ENCODE measurements at places on chromosomes 16 and 17.

GRCh38 chr17:76404256-76404655 lies 19.8 kb downstream of the SPHK1 start:
- DNase-seq, result no peak

DNA sequence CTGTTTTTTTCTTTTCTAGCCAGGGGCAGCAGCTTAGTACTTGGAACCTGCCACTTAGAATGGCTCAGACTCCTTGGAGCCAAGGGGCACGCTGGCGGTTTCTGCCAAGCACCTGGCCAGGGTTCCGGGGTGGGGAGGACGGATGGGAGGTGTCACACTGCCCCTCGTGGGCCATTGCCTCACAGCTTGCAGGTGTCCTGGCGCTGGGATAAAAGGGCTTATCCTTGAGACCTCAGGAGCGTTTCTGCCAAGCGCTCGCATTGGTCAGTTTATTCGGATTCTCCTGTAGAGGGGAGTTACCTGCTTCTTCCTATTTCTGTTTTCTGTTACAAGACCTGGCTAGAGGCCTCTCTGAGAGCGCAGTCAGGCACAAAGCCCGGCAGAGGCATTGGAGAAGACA lies 234.6 kb downstream of the MSI2 start:
- no peak for DNase-seq

- DNase-seq, result no peak
These were observed 7.4 kb upstream of the SPAG9 start for GRCh38 chr17:51128076-51128475.

DNA sequence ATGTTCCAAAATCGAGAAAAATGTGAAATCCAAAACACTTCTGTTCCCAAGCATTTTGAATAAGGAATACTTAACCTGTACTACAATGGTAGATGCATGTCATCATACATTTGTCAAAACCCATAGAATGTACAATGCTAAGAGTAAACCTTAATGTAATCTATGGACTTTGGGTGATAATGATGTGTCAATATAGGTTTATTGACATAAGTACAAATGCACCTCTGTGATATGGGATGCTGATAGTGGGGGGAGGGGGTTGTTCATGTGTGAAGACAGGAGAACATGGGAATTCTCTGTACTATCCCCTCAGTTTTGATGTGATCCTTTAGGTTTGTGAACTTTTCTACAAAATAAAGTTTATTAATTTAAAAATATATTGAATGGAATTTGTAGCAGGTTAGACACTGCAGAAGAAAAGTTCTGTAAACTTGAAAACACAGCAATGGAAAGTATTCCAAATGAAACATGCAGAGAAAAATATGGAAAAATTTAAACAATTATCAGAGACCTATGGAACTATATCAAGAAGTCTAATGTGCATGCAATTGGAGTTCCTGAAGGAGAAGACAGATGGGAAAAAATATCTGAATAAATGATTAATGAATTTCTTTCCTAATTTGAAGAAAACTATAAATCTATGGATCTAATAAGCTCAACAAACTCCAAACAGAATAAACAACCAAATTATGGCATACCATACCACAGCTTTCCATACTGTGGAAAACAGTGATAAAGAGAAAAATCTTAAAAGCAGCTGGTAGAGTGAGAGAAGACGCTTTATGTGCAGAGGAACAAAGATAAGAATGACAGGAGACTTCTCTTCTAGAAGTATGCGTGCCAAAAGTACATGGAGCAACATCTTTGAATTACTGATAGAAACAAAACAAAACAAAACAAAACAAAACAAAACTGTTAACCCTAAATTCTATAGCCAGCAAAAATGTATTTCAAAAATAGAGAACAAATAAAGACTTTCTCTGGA lies 34.7 kb upstream of the MSI2 start:
- no peak for DNase-seq

DNA sequence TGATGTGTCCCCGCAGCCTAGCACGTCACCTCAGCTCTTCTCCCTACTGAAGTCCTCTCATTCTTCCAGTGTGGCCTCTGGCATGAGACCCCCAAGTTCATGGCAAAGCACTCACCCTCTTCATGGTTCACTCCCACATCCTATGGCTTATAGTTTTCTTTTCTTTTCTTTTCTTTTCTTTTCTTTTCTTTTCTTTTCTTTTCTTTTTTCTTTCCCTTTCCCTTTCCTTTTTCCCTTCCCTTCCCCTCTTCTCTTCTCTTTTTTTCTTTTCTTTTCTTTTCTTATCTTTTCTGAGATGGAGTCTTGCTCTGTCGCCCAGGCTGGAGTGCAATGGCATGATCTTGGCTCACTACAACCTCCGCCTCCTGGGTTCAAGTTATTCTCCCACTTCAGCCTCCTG lies 58.4 kb upstream of the NLRP1 start:
- no peak for DNase-seq

DNA sequence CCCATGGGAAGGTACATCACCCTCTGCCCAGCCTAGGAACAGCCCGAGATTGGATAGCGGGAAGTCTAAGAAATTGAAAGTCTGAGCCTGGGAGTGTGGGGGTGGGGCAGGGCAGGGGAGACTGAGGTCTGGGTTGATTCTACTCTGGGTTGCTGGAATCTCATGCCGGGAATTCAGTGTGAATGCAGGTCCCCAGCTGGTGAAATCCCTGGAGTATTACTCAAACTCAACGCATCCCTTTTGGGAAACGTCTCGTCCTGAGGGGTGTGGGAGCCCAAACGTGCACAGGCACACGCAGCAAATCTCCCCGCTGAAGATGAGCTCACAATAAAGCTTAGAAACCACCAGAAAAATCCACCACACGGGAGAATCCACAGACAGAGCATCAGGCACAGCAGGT lies 55.4 kb downstream of the SOCS1 start:
- DNase-seq, result no peak

- DNase-seq, result no peak
These were observed 134.5 kb upstream of the FOXF1 start for GRCh38 chr16:86375851-86376250.

GRCh38 chr17:18851201-18851600 lies 6.7 kb upstream of the PRPSAP2 start:
- no peak for DNase-seq

- DNase-seq, result no peak
These were observed 8.2 kb upstream of the EIF1 start for GRCh38 chr17:41680426-41681040.

DNA sequence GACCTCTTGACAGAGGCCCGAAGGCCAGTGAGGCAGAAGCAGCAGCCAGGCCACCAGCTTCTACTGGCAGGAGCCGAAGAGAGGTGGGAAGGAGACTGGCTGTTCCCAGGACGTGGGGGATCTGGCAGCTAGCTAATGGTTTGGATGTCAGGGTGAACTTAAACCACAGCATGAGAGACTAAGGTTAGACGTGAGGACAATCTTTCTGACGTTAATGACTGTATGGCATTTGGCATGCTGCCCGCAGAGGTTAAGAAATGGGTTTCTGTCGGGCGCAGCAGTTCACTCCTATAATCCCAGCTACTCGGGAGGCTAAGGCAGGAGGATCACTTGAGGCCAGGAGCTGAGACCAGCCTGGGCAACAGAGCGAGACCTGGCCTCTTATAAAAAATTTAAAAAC lies 6.3 kb upstream of the KRT13 start:
- DNase-seq, result no peak

Data from AML-193 (cell line).